Activated CD4-positive, CD25-positive, alpha-beta regulatory T cell treated with anti-CD3 and anti-CD28 coated beads, Interleukin-2, amount 50 U/mL, for 72 hours (primary cell): ENCODE measurements at places on chromosomes 11 and 22.
A peak's percentile ranks its signal among the peaks of the same experiment; 100 is the strongest.

DNA sequence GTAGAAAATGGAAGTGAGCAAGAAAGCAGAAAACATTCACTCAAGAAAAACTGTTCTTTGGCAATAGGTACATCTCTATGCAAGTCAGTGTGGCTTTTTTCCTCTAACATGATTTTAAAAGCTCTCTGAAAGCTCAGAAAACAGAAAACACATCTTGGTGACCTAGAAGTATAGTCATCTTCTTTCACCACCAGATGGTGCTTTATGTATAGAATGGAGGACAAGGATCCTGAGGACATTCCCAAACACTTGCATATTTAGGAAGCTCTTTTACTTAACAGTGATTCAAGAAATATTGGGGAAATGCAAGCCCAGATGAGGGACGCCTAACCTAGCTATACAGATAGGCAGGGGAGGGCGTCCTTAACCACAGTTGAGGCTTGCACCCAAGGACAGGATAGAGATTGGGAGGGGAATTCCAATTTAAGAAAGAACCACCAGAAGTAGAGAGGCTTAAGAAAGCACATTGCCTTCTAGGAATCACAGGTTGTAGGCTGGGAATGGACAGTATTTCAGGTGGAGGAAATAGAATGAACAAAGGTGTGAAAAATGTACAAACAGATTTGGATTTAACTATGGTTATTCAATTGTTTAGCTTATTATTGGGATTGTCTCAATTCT, 13.8 kb upstream of the CCDC81 start:
- no peak for DNase-seq

DNA sequence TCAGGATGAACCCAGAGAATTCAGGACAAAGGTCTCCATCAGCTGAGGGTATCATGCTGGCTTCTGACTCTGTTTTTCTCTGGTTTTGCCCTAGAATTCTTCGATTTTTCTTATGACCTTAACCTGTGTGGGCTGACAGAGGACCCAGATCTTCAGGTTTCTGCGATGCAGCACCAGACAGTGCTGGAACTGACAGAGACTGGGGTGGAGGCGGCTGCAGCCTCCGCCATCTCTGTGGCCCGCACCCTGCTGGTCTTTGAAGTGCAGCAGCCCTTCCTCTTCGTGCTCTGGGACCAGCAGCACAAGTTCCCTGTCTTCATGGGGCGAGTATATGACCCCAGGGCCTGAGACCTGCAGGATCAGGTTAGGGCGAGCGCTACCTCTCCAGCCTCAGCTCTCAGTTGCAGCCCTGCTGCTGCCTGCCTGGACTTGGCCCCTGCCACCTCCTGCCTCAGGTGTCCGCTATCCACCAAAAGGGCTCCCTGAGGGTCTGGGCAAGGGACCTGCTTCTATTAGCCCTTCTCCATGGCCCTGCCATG, 16.8 kb downstream of the SERPING1 start:
- no peak for DNase-seq

- no peak for DNase-seq
These were observed 8.2 kb downstream of the PDGFB start for GRCh38 chr22:39236321-39237317.

GRCh38 chr11:35223371-35223796, 84.4 kb downstream of the CD44 start:
- no peak for DNase-seq

DNA sequence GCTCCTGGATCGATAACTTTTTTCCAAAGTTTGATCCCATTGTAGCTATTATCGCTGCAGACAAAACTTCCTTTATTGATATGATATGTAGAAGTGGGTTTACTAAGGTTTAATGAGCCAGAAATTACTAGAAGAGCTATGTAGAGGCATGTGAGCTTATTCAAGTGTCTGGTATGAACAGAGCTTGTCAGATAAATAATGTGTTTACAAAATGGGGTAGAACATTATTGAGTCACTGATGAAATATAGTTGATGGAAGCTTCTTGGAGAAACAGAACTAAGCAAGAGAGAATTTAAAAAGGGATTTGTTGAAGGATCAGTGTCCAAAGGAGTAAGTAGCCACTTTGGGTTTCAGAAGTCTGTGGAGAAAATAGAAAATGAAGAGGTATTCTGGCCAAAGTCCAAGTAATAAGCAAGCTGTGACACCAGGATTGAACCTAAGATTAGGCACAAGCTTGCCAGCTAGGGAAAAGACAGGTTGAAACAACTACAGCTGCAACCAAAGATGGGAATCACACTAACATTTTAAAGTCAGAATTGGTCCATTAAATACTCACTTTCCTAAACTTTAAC, 104.3 kb downstream of the MAML2 start:
- no peak for DNase-seq

GRCh38 chr11:118144301-118145268, 8.0 kb downstream of the SCN4B start:
- no peak for DNase-seq

- DNase-seq, result no peak
These were observed 126.6 kb downstream of the BUD13 start for GRCh38 chr11:116646191-116646590.

DNA sequence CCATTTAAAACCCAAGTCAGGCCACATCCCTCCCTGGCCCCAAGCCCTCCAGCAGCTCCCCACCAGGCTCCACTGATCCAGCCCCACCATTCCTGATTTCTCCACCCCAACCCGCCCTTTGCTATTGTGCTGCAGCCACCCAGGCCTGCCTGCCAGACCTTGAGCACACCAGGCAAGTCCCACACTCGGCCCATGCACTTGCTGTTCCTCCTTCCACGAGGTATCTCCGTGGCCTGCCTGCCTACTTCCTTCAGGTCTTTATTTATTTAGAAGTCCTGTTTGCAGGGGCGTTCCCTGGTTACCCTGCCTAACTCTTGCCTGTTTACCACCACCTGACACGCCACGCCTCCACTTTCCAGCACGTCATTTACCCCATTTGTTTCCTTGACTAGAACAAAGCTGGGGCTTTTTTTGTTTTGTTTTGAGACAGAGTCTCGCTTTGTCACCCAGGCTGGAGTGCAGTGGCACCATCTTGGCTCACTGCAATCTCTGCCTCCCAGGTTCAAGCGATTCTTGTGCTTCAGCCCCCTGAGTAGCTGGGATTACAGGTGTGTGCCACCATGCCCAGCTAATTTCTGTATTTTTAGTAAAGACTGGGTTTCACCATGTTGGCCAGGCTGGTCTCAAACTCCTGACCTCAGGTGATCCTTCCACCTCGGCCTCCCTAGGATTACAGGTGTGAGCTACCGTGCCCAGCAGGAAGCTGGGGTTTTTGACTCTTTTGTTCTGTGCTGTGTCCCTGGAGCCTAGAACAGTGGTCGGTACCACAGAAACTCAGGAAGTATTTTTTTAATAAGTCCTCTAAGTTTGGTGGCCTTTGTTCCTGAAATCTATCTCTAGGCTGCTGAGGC, 6.7 kb downstream of the CENPM start:
- DNase-seq, result peak; percentile 82

DNA sequence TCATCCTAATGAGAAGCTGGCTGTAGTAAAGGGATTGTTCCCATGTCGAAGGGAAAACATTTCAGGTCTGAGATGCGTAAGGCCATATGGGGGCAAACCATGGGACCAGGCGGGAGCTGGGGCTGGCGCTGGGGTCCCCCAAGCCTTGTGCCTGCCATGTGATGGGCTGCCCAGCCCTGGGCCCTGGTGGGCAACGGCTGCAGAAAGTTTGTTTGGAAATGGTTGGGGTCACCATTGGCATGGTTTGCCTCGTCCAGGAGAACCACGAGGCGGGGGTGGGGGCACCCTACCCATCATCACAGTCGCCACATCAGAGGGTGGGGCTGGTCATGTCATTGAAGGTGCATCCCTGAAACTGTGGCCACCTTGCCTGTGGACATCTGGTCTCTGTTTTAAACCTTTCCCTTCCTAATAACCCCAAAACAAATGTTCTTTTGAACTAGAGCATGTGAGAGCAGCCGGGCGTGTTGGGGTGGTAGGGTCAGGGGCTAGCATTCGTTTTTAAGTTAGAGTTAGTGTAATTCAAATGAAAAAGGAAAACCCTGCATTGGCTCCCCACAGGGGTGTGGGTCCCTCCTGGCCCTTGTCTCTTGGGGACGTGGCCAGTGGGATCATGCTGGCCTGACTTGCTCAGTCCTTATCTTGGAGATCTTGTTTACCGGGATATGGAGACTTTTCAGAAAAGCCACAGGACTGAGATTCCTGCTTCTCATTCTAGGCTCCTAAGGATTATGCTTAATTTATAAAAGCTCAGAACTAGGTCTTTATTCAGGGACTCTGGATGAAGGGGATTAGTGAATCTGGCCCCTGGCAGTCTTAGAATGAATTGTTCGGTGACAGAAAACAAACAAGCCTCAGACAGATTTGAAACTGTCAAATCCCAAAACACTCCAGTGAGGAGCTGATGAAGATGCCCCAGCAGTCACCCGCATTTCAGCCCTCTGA, 98.5 kb downstream of the CTTN start:
- no peak for DNase-seq
